ENCODE measurements at places on chromosomes 5 and 9.

DNA sequence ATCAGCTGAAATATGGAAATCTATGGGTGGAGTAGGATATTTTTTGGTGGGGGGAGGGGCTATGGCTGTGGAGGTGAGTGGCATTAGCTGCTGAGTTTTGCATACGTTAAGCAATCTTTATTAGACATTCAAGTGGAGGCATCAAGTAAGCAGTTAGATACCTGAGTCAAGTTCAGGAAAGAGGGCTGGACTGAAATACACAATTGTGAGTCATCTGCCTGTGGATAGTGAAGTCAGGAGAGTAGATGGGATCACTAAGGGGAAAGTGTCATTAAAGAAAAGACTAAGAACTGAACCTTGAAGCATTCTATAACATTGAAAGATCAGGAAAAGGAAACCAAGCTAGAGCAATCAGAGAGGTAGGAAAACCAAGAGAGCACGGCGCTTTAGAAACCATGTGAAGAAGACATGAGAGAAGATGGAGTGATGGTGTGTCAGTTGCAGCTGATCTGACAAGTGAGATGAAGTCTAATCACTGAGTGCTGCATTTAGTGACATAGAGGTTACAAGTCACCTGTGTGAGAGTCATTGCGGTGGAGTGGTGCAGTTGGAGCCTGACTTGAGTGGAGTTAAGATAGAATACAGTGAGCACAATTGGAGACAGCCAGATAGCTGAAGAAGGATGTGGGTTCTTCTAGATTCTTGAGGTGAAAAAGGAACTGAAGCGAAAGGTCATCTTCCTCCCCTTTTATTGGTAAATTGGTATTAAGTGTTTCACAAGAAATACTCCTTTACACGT lies 88.7 kb downstream of the PIP5K1B start:
- no peak for DNase-seq

DNA sequence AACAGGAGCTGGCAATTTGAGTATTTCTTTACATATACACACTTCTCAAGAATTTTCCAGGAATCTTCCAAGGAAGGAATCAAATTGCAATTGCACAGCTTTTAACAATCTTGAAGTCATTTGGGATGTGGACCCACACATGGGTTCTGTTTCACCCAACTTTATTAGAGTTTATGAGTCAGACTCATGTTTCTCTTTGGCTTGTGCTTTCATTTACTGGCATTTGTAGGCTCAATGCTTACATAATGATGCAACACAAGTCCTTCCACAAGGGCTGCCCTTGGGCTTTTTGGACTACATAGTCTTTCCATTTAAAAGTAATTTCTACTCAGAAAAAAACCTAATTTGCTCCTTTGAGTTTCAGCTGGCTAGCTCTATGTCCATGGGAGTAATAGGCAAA lies 4.6 kb upstream of the CDC37L1 start:
- DNase-seq: no peak

DNA sequence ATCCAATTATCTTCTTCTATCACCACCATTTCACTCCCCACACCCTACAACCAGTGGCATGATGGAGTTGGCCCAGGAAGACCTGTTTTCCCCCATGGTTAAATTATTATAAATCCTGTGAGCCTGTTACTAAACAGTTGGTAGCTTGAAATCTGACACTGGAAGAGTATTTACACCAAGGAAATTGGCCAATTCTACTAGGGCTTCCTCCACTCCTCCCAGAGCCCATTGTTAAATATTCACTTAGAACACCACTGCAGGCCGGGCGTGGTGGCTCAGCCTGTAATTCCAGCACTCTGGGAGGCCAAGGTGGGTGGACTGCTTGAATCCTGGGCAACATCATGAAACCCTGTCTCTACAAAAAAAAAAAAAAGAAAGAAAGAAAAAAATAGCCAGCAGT lies 32.4 kb upstream of the CKS2 start:
- no peak for DNase-seq

DNA sequence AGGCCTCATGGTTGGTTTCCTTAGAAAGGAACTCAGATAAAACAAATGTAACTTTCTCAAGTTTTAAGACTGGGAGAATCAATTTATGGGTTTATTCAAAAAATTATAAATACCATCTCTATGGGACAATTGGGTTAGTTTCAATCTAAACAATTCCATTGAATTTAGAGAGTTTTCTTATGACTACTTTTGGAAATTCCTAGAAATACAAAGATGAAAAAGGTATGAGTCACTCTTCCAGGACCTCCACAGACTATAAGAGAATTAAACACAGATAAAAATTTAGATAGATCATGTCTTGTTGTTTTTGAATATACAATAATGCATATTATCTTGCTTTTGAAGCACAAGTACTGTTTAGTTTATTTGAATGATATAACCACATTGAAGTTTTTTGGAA lies 188.7 kb downstream of the CHSY3 start:
- DNase-seq: no peak

GRCh38 chr5:129223178-129223577 lies 128.6 kb downstream of the ISOC1 start:
- DNase-seq: no peak

- no peak for DNase-seq
These were observed 862.1 kb downstream of the PTPRD start for GRCh38 chr9:9750719-9751118.

DNA sequence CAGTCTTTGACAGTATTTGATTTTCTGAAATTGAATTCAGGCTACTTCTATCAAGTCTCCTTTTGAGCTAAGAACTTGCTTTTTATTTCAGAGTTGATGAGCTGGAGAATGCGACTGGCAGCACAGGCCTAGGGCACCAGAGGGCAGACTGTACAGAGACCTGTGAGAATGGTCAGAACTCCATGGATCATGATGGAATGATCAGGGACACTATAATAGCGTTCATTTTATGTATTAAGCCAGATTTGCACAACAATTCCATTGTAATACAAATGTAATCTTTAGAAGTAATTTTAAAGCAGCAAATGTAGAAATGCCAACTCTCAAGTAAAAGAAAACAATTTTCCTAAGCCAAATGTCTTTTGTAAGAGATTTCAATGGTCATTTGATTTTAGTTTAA lies 902.4 kb downstream of the NR2F1-AS1 start:
- DNase-seq: no peak

Measured in stimulated activated CD8-positive, alpha-beta memory T cell treated with anti-CD3 and anti-CD28 coated beads, Interleukin-7, amount 100 ng/mL, for 48 hours (primary cell).